Mesendoderm (in vitro differentiated cells): ENCODE measurements at places on chromosomes 3 and 15.

GRCh38 chr15:47188758-47189507 lies 528.4 kb upstream of the SEMA6D start:
- H3K4me1 ChIP-seq: no peaks in the 10 kb centered on the region
- no peak overlapping the region for H3K4me3 ChIP-seq
- no peak for DNase-seq

DNA sequence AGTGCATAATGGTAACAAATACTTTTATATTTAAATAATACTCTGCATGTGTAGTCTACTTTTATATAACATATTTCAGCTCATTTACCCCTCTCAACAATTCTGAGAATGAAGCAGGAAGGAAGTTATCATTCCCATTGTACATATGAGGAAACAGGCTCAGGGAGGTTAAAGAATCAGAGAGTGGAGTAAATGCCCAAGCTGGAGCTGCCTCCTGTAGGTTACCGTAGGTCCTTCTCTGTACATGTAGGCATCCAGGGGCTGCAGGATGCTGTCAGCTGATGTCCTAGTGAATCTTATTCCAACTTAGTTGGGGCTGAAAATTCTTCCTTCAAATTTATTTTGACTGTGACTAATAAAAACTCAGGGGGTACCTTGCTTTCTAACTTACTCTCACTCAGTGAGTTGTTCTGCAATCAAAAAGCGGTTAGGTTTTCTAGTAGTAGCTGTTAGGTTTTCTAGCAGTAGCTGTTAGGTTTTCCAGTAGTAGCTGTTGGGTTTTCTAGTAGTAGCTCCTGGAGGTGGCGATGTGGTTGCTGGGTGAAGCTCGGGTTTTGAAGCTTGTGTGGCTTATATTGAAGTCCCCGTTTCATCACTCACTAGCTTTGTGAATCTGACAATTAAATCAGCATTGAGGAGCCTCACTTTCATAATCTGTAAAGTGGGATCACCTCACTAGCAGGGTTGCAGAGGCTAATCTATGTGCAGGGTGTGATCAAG lies 357.0 kb downstream of the NR2F2 start:
- H3K4me1 ChIP-seq: no peaks in the 10 kb centered on the region
- H3K27me3 ChIP-seq: no peaks in the 10 kb centered on the region
- peak; percentile 19 for DNase-seq
- no peak overlapping the region for H3K27ac ChIP-seq
- H3K36me3 ChIP-seq: no peaks in the 10 kb centered on the region

DNA sequence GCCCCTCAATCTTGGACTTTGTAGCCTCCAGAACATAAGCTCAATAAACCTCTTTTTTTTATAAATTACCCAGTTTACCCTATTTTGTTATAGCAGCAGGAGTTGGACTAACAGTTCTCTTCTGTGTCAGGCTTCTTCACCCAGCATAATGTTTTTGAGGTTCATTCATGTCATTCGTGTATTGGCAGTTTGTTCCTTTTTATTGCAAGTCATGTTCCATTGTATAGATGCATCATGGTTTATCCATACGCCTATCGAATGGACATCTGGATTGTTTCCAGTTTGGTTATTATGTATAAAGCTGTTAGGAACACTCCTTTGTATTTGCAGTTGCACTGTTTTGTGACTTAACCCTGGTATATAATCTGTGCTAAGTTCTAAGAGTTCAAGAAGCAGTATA lies 39.8 kb downstream of the NR1D2 start:
- no peaks in the 10 kb centered on the region for H3K4me1 ChIP-seq
- no peaks in the 10 kb centered on the region for H3K36me3 ChIP-seq
- H3K4me3 ChIP-seq: no peak overlapping the region
- no peaks in the 10 kb centered on the region for H3K27me3 ChIP-seq

DNA sequence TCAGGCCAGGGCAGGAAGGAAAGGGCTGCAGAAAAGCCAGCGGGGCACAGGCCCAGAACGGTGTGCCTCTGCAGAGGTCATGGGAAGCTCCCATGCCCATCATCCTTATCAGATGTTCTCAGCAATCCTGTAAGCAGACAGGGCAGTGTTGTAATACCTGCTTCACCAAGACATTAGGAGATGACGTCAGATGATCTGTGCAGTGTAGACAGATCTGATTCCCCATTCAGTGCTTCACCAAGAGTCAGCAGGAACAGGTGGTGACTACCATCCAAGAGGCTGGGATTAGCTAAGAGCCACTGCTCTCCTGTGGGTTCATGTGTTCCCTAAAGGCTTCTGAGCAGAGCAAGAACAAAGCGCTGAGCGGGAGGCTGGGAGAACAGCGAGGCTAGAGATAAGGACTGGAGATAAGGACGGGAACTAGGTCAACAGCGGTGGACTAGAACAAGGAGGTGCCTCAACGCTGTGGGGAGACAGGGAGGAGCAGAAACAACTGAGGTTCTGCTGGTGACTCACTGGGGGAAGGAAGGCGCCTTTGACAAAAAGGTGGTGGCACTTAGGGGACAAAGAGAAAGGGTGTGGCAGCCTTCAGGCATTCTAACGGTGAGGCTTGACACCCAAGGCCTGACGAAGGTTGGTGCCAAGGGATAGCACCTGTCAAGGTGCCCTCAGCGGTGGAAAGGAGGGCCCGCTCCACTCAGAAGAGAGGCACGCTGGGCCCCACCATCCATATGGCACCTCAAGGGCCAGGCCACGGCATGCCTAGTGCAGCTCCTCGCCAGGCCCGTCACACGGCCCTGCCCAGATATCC lies 28.4 kb downstream of the CCDC12 start:
- H3K4me3 ChIP-seq: no peak overlapping the region
- H3K27me3 ChIP-seq: no peaks in the 10 kb centered on the region
- H3K36me3 ChIP-seq: no peaks in the 10 kb centered on the region
- H3K27ac ChIP-seq: no peak overlapping the region
- peak; percentile 88 for DNase-seq

GRCh38 chr3:160546727-160547126 lies 18.6 kb downstream of the KPNA4 start:
- H3K4me1 ChIP-seq: no peaks in the 10 kb centered on the region
- H3K27ac ChIP-seq: no peak overlapping the region
- H3K27me3 ChIP-seq: no peaks in the 10 kb centered on the region
- no peaks in the 10 kb centered on the region for H3K36me3 ChIP-seq
- no peak overlapping the region for H3K4me3 ChIP-seq

DNA sequence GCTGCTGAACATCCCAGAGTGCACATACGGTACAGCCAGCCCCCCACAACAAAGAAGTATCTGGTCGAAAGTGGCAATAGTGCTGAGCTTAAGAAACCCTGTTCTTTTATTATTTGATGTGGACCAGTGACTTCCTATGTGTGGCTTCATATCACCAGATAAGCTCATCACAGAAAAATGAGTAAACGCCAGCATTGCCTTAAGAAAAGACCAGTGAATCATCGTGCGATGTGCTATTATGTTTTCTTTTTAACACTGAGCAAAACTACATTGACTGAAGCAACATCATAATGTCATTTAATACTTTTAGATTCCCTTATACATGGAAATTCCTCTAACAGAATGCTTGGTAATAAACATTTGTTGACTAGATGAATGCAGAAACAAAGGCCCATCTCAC lies 45.2 kb upstream of the ARRDC4 start:
- H3K27ac ChIP-seq: no peak overlapping the region
- DNase-seq: no peak
- H3K4me3 ChIP-seq: no peak overlapping the region
- H3K4me1 ChIP-seq: no peaks in the 10 kb centered on the region
- no peaks in the 10 kb centered on the region for H3K36me3 ChIP-seq

GRCh38 chr15:32677238-32677750 lies 35.8 kb downstream of the SCG5 start:
- H3K36me3 ChIP-seq: no peaks in the 10 kb centered on the region
- H3K4me3 ChIP-seq: no peak overlapping the region
- H3K4me1 ChIP-seq: no peaks in the 10 kb centered on the region
- H3K27me3 ChIP-seq: no peaks in the 10 kb centered on the region
- DNase-seq: no peak
- H3K27ac ChIP-seq: no peak overlapping the region

GRCh38 chr15:40130118-40130517 lies 21.4 kb upstream of the BMF start:
- H3K4me3 ChIP-seq: no peak overlapping the region
- DNase-seq: no peak
- no peaks in the 10 kb centered on the region for H3K27me3 ChIP-seq
- H3K27ac ChIP-seq: no peak overlapping the region
- H3K36me3 ChIP-seq: no peaks in the 10 kb centered on the region

DNA sequence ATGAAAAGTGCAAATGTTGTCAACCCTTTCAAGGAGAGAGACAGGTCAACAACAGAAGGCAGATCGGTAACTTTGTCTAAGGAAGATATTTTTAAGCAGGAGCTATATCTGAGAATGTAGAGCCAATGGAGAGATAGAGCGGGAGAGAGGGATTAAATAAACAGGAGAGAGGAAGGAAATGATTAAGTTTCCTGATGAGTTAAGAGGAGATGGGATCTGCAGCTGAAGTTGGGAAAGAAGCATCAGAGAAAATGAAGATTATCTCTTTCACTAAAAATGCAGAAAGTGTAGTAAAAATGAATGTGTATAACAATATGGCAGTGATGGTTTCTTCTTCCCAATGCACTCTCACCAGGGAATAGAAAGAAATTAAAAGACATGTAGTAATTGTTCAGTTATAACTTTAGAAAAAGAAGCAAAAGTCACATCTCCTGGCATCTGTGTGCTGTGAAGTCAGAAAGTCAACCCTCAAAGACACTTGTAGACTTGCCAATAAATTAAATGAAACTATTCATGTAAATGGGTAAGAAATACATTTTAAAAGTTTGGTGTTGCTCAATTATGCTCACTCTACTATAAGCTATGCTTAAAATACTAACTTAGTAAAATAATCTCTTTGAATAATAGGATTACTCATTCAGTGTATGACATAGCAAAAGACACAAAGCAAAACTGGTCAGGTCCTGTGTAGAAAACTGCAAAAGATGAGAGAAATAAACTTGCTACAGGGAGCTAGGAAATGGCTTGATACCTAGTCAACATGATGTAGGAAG lies 264.6 kb downstream of the ZIC4 start:
- H3K27me3 ChIP-seq: no peaks in the 10 kb centered on the region
- no peak for DNase-seq
- no peaks in the 10 kb centered on the region for H3K36me3 ChIP-seq
- no peak overlapping the region for H3K4me3 ChIP-seq
- no peaks in the 10 kb centered on the region for H3K4me1 ChIP-seq

DNA sequence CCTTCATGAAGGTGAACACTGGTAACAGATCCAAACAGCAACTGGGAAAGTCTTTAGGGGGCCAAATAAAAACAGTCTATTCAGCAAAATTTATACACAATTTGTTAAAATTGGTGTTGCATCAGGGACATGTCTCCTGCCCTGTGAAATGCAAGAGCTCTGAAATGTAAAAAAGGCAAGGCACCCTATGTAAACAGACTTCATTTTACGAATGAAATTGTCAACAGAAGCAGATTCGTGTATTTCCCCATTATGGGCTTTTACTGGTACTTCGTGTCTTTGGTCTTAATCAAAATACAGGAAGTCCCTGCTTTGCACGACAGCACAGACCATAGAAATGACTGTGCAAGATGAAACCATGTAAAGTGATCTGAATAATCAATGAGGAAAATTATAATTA lies 127.3 kb upstream of the THBS1 start:
- no peaks in the 10 kb centered on the region for H3K4me1 ChIP-seq
- no peaks in the 10 kb centered on the region for H3K27me3 ChIP-seq
- DNase-seq: no peak
- no peaks in the 10 kb centered on the region for H3K36me3 ChIP-seq
- no peak overlapping the region for H3K27ac ChIP-seq
- H3K4me3 ChIP-seq: no peak overlapping the region

DNA sequence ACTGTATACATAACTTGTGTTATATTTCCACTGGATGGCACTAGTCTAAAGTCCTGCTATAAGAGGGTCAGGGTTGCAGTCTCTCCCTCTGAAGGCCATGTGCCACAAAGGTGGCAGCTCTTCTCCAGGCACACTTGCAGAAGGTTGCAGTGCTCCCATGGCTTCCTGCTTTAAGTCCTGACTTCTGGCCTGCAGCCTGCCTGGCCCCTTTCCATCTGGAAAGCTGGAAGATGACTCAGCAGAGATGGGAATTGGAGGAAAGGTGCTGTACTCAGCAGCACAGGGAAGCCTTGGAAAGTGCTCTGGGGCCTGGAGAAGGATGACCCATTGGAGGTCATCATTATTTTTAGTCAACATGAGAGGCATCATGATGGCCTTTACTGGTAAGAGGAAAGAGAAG lies 40.9 kb upstream of the MRPL3 start:
- H3K27ac ChIP-seq: no peak overlapping the region
- no peaks in the 10 kb centered on the region for H3K4me1 ChIP-seq
- H3K27me3 ChIP-seq: no peaks in the 10 kb centered on the region
- no peak overlapping the region for H3K4me3 ChIP-seq

DNA sequence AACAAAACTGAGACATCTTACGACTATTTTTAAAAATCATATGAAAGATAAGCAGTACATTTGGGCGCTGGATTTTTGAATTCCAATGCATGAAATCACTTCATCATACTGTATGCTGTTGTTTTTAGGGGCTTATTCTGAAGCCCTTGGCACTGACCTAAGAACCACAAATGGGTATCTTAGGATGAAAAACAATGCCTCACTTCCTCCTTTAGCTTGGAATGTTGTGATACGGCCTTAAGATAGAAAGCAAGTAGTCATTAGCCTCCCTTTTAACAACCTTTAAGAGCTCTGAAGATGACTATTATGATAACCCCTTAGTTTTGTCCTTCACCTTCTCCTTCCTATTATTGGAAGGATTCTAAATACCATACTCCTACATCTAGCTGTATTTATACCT lies 289.8 kb downstream of the ARPP21 start:
- no peaks in the 10 kb centered on the region for H3K4me1 ChIP-seq
- H3K27ac ChIP-seq: no peak overlapping the region
- peak; percentile 38 for DNase-seq
- no peaks in the 10 kb centered on the region for H3K27me3 ChIP-seq

DNA sequence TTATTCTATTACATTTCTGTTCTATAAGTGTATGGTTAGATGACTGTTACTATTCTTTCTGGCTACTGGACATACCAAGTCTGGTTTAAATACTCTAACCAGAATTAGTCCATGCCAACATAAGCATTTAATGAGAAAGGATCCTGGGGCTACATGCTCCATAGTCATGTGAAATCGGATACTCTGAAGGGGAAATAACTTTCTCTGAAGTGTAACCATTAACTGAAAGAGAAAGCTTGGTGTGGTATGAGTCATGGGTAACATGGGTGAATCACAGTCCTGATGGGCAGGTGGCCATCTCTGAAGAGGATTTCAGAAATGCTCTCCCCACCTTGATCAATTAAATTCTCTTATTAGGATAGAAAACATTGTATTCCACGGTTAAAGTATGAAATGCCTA lies 69.4 kb downstream of the FHIT start:
- H3K4me1 ChIP-seq: no peaks in the 10 kb centered on the region
- H3K27ac ChIP-seq: no peak overlapping the region
- peak; percentile 20 for DNase-seq
- H3K4me3 ChIP-seq: no peak overlapping the region
- H3K27me3 ChIP-seq: no peaks in the 10 kb centered on the region

GRCh38 chr3:160112481-160112880 lies 112.7 kb upstream of the C3orf80 start:
- DNase-seq: no peak
- H3K27me3 ChIP-seq: no peaks in the 10 kb centered on the region
- H3K4me1 ChIP-seq: no peaks in the 10 kb centered on the region
- H3K36me3 ChIP-seq: no peaks in the 10 kb centered on the region

- H3K4me1 ChIP-seq: no peaks in the 10 kb centered on the region
- no peaks in the 10 kb centered on the region for H3K27me3 ChIP-seq
- H3K36me3 ChIP-seq: no peaks in the 10 kb centered on the region
- peak; percentile 48 for DNase-seq
- H3K4me3 ChIP-seq: no peak overlapping the region
These were observed 145.0 kb downstream of the STAC start for GRCh38 chr3:36525115-36525801.

- H3K4me1 ChIP-seq: no peaks in the 10 kb centered on the region
- no peaks in the 10 kb centered on the region for H3K36me3 ChIP-seq
- peak; percentile 63 for DNase-seq
- H3K27ac ChIP-seq: no peak overlapping the region
These were observed 41.6 kb upstream of the MRPS22 start for GRCh38 chr3:139302084-139302800.
